ENCODE measurements at places on chromosomes 16 and 17. TPM values are rescaled to one million over a fixed set of nuclear protein-coding genes. Genes with fewer than 3 reads are reported as not detected.

- peak overlapping the region; percentile 63 for H3K4me3 ChIP-seq
- peaks cover 12% of the 10 kb centered on the region for H3K27me3 ChIP-seq
- H3K27ac ChIP-seq, result peak overlapping the region; percentile 41
- DNase-seq, result peak; percentile 91
These were observed 618 bp downstream of the TRIM47 start for GRCh38 chr17:75877752-75878173.

Gene C17orf107
- total RNA-seq, result 8.8 TPM

- no peak overlapping the region for H3K27ac ChIP-seq
- H3K4me1 ChIP-seq, result no peaks in the 10 kb centered on the region
- no peak overlapping the region for H3K4me3 ChIP-seq
- no peak for DNase-seq
These were observed 618 bp downstream of the AANAT start for GRCh38 chr17:76467809-76468633.

DNA sequence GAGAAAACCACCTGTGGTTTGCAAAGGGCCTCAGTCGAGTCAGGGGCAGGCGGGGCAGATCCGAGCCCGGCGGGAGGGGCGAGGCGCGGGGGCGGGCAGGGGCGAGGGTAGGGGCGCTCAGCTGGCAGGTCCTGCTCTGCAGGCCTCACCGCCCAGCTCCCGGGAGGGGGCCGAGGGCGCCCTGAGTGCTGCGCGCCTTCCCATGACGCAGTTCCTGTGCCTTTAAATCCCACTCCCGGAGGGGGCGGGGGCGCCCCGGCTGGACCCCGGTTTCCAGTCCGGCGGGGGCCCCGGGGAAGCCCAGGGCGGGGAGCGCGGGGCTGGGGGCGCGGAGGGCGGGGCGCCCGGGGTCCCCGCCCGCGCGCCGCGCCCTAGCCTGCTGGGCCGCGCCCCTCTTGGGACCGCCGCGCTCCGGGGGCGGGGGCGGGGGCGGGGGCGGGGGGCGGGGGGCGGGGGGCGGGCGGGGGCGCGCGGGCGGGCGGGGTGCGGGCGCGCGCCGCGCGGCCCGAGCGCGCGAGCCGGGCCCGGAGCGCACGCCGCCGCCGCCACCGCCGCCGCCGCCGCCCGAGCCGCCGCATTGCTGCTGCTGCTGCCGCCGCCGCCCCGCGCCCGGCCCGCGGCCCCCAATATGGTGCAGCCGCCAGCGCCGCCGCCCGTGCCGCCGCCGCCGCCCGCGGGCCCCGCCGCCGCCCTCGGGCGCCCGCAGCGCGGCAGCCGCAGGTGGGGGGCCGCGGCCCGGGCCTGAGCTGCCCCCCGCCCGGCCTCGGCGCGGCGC lies at the start of gene JPH3:
Gene JPH3, plus strand, starts transcription at position 508 of the 775 bp plus-strand sequence. CDS start 639 bp downstream, outside the sequence.
- no peaks in the 10 kb centered on the region for H3K4me1 ChIP-seq
- no peak within 1 kb of the TSS for H3K4me3 ChIP-seq

DNA sequence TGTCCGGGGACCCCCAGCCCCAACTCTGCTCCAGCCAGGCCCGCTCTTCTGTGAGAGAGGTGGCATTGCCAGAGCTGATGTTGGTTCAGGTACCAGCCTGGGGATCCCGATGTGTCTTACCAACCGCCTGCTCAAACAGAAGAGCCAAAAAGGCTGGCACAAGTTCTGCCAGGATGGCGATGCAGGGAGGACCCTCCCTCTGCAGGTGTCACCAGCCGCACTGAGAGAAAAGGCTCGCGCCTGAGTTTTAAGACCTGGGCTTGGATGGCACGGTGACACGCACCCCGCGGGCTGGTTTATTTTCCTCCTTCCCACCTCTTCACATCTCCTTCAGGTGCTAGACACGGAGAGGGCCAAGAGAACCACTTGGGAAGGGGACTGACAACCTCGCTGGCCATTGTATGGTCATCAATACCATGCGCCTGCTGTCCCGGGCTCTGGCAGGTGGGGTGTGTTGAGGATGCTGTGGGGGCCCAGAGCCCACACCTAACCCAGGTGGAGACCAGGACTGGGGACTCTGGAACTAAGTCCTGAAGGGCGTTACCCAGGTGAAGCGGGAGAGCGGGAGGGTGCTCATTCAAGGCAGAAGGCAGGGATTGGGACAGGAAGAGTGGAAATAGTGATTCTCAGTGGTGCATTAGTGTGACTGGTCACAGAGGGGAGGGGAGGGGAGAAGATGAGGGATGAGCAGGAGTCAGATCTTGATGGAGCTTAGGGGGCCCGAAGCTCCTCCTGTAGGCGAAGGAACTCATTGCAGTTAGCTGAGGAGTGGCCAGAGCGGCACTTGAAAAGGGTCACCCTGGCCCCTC lies 16.3 kb downstream of the FOXJ1 start:
- H3K27me3 ChIP-seq, result no peaks in the 10 kb centered on the region
- peak; percentile 48 for DNase-seq
- H3K4me1 ChIP-seq, result no peaks in the 10 kb centered on the region

GRCh38 chr16:79181419-79181818 lies 419.1 kb downstream of the MAF start:
- DNase-seq, result no peak
- no peak overlapping the region for H3K4me3 ChIP-seq
- no peaks in the 10 kb centered on the region for H3K27me3 ChIP-seq
- H3K36me3 ChIP-seq, result no peaks in the 10 kb centered on the region

DNA sequence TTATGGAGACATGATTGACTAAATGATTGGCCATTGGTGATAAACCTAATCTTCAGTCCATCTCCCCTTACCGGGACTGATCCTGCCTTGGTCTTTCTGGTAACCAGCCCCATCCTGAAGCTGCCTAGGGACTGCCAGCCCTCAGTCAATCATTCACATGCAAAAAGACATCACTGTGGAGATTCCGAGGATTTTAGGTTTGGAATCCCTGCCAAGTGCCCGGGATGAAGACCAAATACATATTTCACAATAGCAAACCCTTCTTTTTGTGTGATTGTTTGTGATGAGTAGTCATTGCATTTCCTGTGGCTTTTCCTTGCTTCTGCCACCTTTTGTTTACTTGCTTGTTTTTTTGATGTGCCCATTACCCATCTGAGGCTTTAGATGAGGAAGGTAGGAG lies 44.0 kb downstream of the EPN2 start:
- DNase-seq, result peak; percentile 41
- H3K4me3 ChIP-seq, result no peak overlapping the region
- no peak overlapping the region for H3K27ac ChIP-seq
- H3K4me1 ChIP-seq, result 0 out of 2 replicates have a peak, but pooled peaks cover 7% of the 10 kb centered on the region
- H3K36me3 ChIP-seq, result peaks cover 4% of the 10 kb centered on the region

Gene MRPL27
- total RNA-seq, result 57.9 TPM

- H3K27ac ChIP-seq, result no peak overlapping the region
- H3K36me3 ChIP-seq, result no peaks in the 10 kb centered on the region
- H3K4me1 ChIP-seq, result peaks cover 45% of the 10 kb centered on the region
- no peak for DNase-seq
These were observed 82.8 kb downstream of the SNX29 start for GRCh38 chr16:12059216-12059769.

Measured in GM23248 (cell line).